Head of caudate nucleus (tissue), 42 donors: ENCODE measurements at places on chromosomes 11 and 22.

DNA sequence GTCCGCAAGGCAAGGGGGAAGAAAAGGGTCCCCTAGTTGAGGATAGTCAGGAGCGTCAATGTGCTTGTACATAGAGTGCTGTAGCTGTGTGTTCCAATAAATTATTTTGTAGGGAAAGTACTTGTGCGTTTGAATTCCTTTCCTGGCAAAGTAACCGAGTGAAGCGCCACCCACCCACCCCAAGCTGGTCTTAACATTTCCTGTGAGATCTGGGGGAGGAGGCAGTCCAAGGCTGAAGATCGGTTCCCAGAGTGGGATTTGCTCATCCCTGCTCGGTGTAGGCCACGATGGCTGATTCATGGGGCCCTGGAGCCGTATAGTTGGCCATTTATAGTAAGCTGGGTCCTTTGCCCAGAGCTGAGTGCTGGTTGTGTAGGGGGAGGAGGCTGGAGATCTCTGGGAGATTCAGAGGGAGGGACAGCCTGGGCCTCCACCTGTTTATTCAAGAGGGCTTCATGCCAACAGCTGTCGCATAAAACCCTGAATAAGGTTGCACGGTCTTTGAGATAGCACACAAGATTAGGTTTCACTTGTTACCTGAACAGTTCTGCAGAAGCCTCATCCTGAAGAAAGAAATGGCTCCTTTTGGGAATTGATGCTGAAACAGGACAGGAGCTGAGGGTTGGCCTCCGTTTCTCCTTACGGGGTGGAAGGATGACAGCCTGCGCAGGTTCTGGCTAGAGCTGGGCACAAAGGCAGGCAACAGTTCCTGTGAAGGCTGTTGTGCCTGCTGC is 2.4 kb downstream of the ATF4 start:
- DNase-seq: no peak

- no peak for DNase-seq
Measured at GRCh38 chr11:133078012-133078411, 454.3 kb downstream of the OPCML start.

DNA sequence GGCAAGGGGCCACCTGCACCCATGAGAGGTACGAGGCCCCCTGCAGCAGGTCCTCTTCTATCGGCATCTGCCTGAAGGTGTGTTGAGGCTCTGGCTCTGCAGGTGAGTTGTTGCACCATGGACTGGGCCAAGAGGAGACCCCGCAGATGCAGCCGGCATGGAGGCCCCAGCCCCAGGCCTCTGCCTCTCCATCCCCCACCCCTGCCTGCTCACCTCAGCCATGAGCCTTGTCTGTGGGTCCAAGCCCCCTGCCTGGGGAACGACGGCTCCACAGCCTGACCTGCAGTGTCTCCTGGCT is 1386.2 kb downstream of the BRD1 start:
- no peak for DNase-seq

DNA sequence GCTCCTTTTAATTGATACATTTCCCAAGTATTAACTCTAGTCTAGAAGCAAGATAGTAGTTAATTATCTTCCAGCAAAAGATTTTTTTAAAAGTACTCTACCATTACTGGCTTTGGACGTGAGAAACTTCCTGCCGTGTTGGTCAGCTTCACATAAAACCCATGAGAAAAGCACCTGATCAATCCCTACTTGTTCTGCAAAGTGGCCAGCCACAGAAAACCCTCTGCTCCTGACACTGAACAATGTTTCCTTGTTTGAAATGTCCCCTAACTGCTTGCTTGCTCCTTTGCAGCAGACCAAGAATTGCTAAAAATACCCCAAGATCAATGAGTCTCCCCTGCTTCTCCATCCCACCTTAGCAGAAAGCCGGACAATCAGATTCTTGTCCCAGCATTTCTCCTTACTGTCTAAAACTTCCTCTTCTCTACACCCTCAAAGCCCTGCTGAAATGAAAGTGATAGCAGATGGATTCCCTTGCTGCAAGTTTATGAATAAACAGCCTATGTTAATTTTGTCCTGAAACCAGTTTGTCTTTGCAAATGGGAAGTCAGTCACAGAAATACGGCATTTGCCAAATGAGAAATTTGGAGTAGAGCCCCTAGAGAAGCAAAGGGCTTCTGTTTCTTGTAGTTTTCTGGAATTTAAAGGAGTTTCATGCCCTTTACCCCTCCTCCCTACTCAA is 207.1 kb upstream of the ARHGAP20 start:
- no peak for DNase-seq

DNA sequence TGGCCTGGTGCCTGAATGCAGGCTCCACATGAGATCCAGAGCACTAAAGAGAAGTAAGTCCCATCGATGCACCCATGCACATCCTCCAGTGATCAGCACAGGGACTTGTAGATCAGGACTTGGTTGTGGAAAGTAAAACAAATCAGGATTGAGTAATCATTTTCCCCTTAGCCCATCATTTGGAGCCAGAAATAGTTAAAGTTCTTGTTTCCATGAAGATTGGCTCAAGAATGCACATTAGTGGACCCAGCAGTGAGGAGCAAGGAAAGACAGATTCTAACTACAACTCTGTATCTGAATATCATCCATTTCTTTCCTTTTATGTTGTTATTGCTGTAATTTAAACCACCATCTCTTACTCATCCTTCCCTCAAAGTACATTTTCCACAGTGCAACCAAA is 19.1 kb downstream of the CCDC83 start:
- DNase-seq: no peak

- DNase-seq: no peak
Measured at GRCh38 chr11:64353715-64354506, 5.1 kb upstream of the RPS6KA4 start.

DNA sequence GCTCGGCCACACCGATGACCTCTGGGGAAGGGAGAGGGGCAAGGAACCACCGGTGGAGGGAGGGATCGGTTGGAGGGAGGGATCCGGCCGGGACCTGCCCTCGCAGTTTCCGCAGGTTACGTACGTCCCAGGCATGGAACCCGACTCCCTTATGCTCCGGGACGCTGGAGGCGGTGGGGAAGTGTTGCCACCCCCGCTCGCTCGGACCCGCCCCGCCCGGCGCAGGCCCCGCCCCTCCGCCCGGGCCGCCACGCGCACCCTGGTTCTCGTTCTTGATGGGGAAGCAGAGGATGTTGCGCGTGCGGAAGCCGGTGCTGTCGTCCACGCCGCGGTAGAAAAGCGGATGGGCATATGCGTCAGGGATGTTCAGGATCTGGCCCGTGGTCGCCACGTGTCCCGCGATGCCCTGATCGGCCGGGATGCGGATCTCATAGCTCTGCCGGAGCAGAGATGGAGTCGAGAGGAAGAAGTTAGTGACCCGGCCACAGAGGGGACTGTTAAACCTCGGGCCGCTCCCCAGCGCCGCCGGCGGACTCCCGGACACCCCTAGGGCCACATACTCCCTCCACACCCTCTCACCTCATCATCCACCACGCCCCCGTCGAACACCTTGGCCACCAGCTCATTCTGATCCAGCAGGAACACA is 89.8 kb downstream of the PDE2A start:
- peak; percentile 23 for DNase-seq

- peak; percentile 71 for DNase-seq
Measured at GRCh38 chr22:46576556-46577367, 39.3 kb upstream of the CELSR1 start.

DNA sequence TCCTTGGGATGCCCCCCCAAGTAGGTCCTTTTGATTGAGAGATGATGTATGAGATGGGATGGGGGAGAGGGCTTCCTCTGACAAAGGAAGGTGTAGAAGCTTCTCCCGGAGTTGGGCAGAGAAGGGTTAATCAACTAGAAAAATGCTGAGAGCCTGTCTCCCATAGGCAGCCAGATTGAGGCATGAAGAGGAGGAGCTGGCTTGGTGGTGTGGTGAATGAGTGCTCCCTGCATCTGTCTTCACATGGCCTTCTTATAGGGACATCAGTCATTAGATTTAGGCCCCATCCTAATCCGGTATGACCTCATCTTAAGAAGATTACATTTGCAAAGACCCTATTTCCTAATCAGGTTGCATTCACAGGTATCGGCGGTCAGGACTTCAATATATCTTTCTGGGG is 61.1 kb downstream of the NFAM1 start:
- no peak for DNase-seq
